ENCODE measurements at places on chromosomes 7 and 10.

DNA sequence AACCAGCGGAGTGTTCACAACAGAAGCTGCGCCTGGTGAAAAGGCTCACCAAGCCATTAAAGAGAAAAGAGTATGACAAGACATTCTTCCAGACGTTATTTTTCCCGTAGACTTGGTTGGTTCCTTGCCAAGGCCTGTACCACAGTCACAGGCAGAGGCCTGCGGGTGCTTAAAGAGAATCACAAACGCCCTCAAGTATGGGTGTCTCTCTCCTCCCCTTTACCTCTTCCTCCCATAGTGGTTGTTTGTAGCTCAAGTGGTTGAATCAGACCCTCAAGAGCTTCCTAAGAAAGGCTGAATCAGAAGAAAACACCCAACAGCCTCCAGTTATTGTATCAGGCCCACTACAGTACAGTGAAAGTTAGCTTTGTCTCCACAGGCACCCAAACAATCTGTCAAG, 169.0 kb downstream of the CREB5 start:
- DNase-seq: no peak

DNA sequence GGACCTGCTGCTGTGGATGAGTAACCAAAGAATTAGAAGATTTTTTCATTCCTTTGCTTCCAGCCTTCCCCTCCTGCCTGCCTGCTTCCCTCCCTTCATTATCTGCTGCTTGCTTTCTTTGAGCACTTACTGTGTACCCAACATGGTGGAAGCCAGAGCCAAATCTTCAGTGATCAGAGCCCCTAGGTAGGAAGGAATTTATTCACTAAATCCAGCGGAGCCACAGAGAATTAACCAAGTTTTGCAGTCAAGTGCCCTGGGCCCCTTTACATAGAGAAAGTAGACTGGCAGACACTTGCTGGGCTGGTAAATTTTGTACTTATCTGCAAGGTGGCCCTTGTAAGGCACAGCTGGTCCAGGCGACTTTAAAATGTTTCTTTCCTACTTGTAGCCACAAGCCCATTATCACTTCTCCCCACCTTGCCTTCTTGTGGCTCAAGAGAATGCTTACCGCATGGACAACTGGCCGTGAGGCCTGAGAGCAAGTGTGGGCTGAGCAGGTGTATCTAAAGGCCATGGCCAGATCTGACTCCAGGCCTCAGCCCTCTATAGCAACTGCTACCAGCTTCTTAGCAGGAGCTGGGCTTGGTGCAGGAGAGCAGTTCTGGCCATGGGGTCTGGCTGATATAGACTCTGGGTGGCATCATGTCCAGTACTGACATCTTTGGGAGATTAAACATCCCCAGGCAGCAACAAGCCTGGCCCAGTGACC, 11.1 kb downstream of the UNC5B start:
- DNase-seq: no peak

DNA sequence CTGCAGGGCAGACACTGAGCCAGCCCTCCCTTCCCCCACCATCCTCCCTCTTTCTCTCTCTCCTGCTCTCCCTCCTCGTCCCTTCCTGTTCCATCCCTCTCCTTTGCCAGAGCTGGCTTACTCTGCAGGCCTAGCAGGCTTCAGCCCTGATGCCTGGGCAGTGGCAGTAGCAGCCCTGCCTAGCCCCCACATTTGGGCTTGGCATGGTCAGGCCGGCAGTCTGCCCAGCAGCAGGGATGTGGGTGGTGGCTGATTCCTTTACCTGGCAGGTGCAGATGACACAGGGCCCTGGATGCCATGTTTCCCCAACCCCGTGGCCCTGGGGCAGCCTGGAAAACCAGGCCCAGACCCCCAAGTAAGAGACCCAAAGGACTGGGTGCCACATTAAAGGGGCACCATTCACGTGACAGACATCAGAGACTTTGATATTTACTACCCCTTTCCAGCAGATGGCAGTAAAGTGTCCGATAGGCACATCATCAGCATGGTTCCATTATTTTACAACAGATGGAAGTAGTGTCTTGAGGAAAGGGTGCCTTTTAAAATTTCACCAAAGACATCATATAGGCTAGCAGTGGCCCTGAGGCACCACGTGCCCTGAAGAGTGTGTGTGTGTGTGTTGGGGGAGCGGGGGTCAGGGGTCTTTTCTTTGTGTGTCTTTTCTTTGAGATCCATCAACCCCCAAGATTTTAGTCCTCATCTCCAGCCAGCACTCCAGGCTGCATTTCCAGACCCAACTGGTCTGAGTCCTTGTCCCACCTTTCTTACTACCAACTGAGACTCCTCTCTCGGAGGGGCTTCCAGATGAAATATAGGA, 5.9 kb downstream of the KCP start:
- no peak for DNase-seq

DNA sequence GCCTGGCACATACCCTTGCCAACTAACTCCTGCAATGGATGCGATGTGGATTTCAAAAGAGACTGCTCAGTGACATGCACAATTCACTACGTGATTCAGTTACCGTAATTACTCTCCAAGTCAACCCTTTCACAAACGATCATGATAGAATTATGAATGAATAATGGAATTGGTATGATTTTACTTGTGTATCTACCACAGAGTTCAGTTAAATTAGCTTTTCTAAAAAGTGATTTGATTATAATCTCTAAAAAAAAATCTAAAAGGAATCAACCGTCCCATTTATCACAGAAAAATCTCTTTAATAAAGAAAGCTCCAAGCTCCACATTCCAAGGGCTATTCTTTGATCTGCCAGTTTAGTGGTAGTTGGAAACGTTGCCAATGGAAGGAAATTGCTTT, 30.4 kb upstream of the RSU1 start:
- DNase-seq: no peak

DNA sequence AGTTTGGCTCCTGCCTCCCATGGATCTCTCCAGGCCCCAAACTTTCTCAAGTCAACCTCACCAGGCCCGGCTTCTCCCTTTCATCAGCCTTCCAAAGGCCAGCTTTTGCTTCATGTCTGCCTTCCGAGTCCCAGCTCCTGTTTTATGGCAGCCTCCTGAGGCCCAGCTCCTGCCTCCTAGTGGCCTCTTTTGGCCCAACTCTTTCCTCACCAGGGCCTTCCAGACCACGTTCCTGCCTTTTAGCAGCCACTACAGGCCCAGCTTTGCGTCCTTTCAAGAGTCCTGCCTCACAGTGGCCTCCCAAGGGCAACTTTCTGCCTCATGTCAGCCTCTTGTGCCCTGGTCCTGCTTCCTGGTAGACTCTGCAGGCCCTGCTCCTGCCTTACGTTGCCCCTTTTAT, 15.3 kb upstream of the TMEM248 start:
- no peak for DNase-seq

DNA sequence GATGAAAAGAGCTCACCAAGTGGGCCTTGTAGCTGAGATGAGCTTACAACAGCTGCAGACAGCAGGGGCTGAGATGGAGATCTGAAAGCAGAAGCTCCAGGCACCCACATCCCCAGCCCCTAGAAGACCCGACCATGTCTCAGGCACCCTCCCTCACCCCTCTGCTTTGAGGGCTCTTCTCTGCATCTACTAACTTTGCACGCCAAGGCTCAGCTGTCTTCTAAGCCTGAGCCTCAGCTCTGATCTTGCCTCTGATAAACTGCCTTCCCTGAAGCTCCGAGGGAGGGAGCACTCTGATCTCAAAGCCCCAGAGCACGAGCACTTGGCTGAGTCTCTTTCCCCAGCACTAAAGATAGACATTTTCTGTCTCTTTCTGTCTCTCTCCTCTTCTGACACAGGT, 42.0 kb downstream of the ANXA8 start:
- DNase-seq: no peak

- no peak for DNase-seq
Observed at GRCh38 chr7:116832692-116833091, 29.7 kb upstream of the CAPZA2 start.

DNA sequence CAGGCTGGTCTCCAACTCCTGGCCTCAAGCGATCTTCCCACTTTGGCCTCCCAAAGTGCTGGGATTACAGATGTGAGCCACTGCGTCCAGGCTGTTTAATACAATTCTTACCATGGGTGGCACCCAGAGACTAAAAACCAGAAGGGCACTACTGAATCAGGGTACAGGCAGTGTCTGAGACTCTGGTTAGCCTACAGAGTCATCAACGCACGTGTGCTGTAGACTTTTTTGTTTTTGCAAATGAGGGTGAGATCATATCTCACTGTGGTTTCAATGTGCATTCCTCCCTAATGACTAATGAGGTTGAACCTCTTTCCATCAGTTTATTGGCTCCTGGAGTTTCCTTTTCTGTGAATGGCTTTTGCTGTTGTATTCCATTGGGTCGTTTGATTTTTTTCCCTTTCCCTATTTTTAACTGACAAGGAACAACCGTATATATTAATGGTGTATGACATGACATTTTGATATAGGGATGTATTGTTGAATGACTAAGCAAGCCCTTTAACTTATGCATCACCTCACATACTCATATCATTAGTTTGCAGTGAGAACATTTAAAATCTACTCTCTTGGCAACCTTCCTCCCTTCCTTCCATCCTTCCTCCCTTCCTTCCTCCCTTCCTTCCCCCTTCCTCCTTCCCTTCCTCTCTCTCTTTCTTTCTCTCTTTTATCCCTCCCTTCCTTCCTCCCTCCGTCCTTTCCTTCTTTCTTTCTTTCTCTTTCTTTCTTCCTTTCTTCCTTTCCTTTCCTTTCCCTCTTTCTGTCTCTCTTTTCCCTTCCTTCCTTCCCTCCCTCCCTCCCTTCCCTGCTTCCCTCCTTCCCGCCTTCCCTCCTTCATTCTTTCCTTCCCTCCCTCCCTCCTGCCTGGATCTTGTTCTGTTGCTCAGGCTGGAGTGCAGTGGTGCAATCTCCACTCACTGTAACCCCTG, 9.3 kb upstream of the TMEM270 start:
- no peak for DNase-seq

DNA sequence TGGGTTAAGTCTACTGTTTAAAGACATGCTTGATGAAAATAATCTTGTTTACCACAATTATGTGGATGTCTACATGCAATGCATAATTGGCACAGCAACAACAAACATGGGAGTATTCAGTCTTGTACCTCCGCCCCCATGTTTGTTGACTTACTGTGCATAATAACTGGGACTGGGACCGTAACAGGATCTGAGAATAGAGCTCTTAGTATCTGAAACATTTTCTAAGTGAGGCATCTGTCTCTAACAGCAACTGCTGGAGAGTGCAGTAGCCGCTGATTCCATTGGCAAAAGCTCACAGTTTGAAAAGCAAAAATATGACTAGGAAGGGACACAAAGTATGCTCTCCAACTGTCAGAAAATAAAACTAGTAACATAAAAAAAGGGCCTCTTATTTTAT, 61.6 kb downstream of the ENO4 start:
- no peak for DNase-seq

GRCh38 chr7:30927559-30927958, 15.9 kb downstream of the AQP1 start:
- no peak for DNase-seq

DNA sequence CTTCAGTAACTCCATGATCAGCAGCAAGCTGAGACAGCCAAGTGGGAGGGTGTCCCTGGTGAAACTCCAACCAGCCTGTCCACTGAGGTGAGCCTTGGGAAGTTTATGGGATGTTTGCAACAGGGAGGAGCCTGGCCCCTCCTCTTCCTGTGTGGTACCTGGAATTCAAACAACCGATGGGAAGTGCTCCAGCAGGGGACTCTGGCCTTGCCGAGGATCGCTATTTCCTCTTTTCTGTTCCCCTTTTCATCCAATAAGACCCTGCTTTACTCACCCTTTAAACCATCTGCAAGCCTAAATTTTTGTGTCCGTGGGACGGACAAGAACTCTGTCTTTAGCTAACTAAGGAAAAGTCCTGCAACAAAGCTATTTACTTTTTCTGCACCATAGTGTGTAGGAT, 491.1 kb upstream of the ZMIZ1 start:
- DNase-seq: no peak

- DNase-seq: no peak
Observed at GRCh38 chr7:70171369-70171920, 573.2 kb downstream of the AUTS2 start.

GRCh38 chr7:80858141-80858903, 60.5 kb downstream of the SEMA3C start:
- no peak for DNase-seq

- no peak for DNase-seq
Observed at GRCh38 chr10:80441831-80442230, 12.3 kb upstream of the TSPAN14 start.

- DNase-seq: peak; percentile 87
Observed at GRCh38 chr7:830069-830468, 2.2 kb upstream of the SUN1 start.

DNA sequence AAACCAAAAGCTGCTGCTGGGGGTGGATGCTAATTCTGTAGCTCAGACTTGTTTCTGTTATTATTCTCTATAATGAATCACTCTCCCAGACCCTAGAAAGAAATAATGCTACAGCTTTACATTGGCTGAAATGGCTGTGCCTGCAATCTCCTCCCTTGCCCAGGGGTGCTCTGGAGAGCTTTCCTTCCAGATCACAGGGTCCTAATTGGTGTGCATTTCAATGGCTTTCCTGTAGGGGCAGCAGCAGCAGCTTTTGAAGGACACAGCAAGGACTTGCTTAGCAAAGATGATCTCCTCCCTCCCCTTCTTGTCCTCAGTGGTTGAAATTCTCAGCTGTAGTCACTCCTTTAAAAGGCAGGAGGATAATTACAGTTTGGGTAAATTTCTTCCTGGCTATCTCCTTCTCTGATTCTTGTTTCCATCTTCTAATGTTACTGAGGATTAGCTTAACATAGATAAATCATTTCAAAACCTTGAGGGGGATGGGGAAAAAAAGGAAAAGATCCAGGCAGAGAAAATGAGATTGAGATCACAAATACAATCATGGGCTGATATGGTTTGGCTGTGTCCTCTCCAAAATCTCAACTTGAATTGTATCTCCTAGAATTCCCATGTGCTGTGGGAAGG, 120.2 kb upstream of the CTTNBP2 start:
- no peak for DNase-seq

DNA sequence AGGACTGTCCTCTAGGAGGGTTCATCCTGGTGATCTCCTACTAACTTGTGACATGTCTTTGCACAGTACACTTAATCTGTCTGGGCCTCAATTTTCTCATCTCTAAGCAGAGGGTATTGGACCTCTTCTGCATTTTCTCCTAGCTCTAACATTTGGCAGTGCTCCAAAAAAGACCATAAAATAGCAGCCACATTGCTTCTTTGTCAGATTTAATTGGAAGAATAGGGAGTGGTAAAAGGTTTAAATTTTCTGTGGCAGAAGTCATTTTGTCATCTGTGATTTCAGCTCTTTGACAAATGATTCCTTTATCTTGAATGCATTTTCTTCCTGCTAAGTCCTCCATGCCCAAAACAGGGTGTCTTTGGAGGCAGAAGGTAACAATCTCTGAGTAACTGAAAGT, 289.9 kb upstream of the LRGUK start:
- no peak for DNase-seq

GRCh38 chr10:16944402-16944801, 127.2 kb upstream of the RSU1 start:
- no peak for DNase-seq

- no peak for DNase-seq
Observed at GRCh38 chr10:104201636-104202035, 30.5 kb downstream of the CFAP43 start.

Measured in NCI-H2107 (cell line).